A549 treated with DMSO at 1 μM for 4 hours (cell line): ENCODE measurements at places on chromosomes 6 and 20. TPM values are rescaled to one million over a fixed set of nuclear protein-coding genes. Genes with fewer than 3 reads are reported as not detected.

The CCDC170 gene
- 0.07 to 0.40 TPM (median 0.20 TPM) in 4 of 5 replicates, not detected in the other for total RNA-seq

The SLC17A9 gene
- total RNA-seq, result 0.02 to 0.19 TPM (median 0.09 TPM) in 3 of 5 replicates, not detected in the others

The RBCK1 gene
- 109 to 151 TPM (median 138 TPM) in 5 replicates for total RNA-seq

The FAM209B gene
- total RNA-seq, result 0.30 to 0.62 TPM (median 0.50 TPM) in 4 of 5 replicates, not detected in the other
